ENCODE measurements at places on chromosomes 2 and 18.

DNA sequence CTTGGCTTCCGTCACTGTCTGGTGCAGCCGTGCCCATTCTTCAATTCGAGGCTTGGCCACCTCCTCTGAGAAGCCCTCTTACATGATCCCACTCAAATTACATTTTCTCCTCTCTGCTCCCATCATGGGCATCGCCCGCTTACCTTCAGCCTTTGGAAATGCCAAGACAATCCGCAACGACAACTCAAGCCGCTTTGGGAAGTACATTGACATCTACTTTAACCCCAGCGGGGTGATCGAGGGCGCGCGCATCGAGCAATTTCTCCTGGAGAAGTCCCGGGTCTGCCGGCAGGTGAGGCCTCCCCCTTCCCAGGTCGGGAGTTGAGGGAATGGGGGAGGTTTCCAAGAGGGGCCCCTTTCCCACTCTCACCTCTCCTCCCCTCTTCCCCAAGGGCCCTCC lies 38.3 kb downstream of the MYO7B start:
- no peak for DNase-seq

DNA sequence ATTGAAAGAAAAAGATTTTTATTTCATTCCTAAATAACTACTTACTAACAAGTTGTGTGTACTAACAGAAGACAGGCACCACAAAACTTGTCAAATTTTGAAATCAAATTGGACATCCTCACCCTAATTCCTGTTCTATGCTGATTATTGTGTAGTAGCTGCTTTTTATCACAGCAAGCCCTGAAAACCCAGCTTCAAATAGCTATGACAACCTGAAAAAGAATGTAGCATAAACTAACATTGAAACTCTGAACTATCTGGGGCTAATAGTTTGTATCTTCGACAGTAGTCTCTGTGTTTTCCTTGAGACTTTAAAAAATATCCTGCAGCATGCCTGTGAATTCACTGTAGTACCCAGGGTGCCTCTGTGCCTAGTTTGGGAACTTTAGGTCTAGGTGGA lies 122.6 kb downstream of the WDPCP start:
- no peak for DNase-seq

DNA sequence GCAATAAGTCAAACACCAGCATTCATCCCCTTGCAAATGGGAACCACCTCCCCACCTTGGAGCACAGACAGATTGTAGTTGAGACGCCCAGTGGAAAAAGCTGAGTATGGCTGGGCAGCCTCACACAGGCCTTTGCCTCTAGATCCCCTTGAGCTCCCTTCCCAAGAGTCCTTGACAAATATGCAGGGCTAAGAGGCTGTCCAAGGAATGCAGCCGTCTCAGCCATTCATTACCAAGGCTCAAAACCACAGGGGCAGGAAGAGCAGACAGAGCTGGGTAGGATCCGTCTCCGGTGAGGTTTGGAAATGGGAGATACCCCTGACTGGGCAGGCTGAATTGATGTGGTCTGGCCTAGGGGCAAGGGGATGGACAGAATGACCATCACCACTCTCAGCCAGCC lies 557.1 kb downstream of the TNS1 start:
- DNase-seq, result no peak

- DNase-seq, result peak; percentile 86
Observed at GRCh38 chr2:61694312-61695274, 156.4 kb upstream of the XPO1 start.

- no peak for DNase-seq
Observed at GRCh38 chr2:219611866-219612576, 14.4 kb downstream of the STK11IP start.

- no peak for DNase-seq
Observed at GRCh38 chr2:171480908-171481307, 41.4 kb upstream of the CYBRD1 start.

Measured in stimulated activated CD4-positive, alpha-beta T cell treated with anti-CD3 and anti-CD28 coated beads, Interleukin-12 subunit alpha, Interleukin-12 subunit beta, amount 100 ng/mL, for 4 hours (primary cell).